ENCODE measurements at places on chromosomes 5 and 9.

DNA sequence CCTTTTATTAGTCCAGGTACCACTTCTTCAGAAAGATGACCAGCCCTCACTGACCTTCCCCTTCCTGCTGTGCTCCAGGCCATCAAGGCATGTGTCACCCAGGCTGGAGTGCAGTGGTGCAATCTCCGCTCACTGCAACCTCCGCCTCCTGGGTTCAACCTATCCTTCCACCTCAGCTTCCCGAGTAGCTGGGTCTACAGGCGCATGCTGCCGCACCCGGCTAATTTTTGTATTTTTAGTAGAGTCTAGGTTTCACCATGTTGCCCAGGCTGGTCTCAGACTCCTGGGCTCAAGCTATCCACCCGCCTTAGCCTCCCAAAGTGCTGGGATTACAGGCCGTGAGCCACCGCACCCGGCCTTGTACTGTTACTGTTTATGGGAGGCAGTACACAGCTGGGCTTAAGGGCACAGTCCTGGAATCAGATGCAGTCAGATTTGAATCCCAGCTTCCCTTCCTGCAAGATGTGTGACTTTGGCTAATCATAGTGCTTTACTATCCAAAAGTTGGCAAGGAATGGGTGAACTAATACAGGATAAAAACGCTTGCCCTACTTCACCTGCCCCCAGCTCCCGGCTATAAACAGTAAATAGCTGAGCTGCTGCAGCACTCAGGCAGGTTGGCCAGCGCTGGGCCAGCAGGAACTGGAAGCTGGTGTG lies 483 bp upstream of the EIF4EBP3 start:
- no peak for DNase-seq

- no peak for DNase-seq
These were observed 23.2 kb downstream of the MAP3K1 start for GRCh38 chr5:56838409-56839039.

DNA sequence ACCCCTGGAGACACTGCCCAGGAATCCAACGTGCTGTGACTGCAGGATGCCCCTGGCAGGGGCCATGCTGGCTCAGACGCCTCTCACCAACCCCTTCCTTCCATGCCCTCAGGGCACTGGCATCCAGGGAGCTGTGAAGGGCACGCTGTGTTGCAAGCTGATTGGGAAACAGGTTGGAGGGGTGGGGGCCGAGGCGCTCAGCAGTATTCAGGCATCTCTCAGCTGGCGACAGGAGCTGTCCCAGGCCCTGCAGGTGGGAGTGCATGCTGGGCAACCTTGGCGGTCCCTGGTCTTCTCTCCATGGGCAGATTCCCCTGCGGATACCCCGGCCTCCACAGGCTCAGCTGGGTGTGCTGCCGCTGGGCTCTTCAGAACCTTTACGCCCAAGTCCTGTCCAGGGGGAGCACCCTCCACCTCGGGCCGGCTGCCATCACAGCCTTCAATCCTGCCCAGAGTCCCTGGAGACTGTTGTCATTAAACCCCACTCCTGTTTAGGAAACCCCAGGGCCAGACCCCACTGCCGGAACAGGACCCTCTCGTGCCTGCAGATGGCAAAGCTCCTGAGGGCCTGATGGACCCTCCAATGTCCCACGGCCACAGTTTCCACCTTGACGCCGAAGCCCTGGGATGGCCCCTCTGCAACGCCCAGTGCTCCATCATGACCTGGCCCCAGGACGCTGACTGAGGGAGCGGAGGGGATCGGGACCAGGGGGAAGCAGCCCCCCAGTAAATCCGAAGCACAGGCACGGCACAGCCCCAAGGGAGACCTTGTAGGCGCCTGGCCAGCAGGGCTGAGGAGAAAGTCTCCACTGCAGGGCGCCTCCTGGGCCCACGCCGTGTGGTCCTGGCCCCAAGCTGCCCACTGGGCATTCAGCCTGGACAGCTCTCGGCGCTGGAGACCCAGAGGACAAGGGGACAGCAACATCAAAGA lies 9.3 kb downstream of the TPPP start:
- no peak for DNase-seq

DNA sequence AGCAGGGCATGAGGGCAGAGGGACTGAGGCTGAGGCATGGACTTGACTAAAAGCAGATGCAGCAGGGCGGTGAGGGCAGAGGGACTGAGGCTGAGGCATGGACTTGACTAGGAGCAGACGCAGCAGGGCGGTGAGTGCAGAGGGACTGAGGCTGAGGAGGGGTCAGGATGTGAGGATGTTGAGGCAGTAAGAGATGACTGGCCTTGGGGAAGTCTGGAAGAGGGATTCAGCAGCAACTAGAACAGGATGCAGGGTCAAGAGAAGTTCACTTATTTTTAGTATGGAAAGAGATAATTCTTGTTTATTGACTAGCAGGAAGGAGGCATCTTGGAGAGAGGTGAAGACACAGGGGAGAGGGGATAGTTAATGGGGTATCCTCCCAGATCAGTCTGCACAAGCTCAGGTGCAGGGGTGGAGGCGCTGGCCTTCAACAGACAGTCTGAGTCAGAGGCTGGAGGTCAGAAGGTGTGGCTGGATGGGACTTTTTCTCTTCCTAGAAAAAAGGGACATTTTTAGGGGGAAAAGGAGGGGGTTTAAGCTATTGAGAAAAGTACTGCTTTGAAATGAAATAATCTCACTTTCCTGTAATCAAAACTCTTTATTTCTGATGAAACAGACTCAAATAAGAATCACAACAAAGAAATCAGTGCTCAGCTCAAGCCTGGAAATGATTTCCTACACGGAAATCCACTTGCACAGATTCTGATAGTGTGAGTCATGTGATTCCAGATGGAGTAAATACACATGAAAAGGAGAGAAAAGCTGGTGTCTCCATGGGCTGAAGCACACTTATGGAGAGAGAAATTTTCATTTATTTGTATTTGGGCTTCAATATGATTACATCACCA lies 130.9 kb downstream of the PALM2AKAP2 start:
- DNase-seq, result no peak

DNA sequence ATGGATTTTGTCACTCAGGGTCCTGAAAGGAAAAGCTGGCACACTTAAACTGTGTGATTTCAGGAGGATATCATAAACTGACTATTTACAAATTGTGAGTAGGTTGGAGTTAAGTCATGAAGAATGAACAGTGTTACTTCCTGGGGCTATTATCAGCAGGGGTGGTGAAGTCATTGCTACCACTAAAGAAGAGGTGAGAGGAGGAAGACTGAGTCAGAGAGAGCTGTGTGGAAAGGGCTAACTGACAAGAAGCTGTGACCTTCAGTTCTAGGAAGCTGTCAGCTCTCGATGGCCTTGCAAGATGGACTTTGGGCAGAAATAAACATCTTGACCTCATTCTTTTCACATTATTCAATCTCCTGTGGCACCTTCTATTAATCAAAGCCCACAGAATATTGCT lies 72.3 kb upstream of the STARD4 start:
- DNase-seq, result peak; percentile 8

GRCh38 chr9:126093771-126094170 lies 232.9 kb upstream of the MVB12B start:
- DNase-seq, result no peak

- no peak for DNase-seq
These were observed 142.8 kb downstream of the LIFR start for GRCh38 chr5:38413696-38414095.

- no peak for DNase-seq
These were observed 414.9 kb downstream of the ZSWIM6 start for GRCh38 chr5:61746831-61747575.

GRCh38 chr9:17521100-17521855 lies 57.6 kb upstream of the SH3GL2 start:
- DNase-seq, result no peak

DNA sequence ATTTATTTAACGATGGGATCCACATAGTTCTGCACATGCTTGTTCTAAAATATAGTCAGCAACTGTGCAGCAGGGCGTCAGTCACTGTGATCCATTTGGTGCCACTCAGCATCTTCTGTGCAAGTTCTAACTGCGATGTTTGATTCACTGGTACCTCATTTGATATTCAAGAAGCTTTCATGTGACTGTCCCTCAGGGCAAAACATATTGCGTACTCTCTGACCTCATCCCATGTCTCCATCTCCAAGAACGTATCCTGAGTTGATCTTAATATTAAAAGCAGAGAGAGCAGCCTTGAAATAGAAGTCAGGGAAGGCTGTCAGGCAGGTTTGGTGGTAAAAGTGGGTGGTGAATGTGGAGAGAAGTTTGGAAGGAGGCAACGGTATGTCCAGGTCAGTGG lies 116.5 kb upstream of the ATP10B start:
- DNase-seq, result no peak

DNA sequence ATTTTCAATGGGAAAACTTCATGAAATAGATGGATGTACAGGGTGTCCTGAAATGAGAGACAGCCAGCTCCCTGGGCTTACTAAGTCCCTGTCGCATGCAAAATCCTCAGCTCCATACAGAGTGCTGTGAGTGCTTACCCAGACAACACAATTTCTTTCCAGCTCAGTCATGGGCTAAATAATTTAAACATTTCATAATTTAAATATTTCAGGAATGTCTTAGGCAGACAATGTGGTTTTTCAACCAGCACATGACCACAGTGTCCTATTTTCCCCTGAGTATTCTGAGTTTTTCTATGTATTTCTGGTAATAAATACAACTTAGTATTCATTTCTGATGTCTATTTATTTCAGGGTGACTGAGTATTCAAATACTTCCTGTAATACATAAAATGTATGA lies 188.5 kb upstream of the SNX2 start:
- no peak for DNase-seq

DNA sequence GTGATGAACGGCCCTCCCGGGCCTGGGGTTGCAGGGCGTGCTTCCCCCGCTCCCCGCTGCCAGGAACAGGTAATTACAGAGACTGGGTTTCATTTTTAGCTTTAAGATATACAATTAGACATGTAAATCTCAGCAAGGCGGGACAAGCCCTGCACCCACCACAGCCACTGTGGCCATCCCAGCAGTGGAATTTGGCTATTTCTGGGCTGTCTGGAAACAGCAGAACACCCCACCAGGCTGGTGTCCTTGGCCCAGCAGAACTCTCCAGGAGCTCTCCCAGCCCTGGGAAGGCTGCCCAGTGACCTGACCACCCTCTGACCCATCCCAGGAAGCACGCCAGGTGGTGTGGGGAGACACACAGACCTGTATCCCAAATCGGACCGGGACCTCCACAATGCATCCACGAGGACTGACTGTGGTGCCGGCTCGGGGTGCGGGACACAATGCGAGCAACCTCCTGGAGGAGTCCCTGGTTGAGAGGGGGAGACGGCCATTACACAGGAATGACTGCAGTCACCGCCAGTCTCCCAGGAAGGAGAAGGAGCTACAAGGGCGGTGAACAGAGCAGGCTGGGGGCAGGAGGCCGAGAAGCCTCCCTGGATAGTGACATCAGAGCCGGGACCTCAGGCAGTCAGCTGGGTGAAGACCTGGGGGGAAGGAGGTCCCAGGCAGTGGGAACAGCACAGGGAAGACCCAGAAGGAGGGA lies 17.3 kb downstream of the EEIG1 start:
- no peak for DNase-seq

GRCh38 chr9:91725651-91726050 lies 224.4 kb downstream of the ROR2 start:
- no peak for DNase-seq

DNA sequence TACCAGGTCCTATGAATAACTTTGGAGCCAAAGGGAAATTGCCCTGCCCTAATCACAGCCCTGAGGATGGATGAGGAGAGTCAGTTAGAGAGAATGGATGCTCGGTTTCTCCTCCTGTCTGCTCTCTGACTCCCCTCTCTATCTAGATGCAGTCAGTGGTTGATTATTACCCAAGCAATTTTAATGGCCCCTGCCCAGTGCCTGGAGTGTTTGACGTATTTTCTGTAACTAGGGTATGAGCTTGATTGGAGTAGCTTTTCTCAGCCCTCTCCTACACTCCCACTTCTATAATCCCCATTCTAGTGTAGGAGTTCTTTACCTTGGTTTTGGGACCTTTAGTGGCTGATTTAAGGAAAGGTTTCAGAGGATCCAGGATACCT lies 60.4 kb downstream of the DOCK2 start:
- no peak for DNase-seq

DNA sequence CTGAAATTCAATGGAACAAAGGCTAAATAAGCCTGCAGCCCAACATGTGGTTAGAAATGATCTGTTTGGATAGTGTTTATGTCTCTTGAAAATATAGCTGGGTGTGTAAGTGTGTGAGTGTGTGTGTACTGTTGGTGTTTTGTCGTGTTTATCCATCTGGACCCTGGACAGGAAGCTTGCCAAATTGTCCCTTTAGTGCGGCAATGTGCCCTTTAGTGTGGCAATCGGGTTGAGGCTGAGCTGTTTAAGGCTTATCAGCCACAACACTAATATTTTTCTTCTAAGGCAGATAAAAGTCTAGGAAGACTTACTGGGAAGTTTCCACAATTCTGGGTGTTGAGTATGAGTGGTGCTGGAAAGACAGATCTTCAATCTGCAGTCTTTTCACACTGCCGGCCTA lies 180.2 kb downstream of the YTHDC2 start:
- DNase-seq, result no peak

DNA sequence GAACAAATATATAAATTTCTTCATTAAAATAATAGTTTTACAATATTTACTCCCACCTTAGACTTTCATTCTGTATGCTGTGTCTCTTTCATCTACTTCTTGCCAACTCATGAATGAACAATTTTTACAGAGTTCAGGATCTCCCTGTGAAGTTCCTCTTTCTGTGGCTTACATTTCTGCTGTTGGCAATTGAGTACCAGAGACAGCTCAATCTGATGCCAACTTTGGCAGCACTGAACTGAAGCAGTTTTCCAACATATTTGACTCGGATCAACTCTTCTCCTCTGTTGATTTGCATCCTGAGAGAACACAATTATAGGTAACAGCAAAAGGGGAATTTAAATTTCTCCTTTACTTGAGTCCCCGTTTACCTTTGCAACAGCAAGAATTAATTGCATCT lies 1262.2 kb downstream of the EFNA5 start:
- no peak for DNase-seq

- DNase-seq, result no peak
These were observed 562.4 kb downstream of the EBF1 start for GRCh38 chr5:158537366-158537765.

DNA sequence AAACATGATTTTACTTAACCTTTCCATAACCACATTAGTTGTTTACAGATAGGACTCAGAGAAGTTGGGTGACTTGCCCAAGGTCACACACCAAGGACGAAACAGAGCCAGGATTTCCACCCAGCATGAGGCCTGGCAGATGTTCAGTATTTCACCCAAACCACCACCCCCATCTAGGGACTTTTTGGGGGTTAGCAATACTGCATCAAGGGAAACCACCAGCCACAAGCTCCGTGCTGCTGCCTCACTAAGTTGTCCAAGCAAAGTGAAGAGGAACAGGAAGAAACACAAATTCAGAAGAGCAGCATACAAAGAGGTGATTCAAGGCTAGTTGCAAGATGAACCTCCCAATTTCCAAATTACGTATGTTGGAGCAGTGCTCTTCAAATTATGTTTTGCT lies 219.6 kb upstream of the RORB start:
- peak; percentile 3 for DNase-seq

GRCh38 chr9:79433703-79434102 lies 138.1 kb upstream of the TLE4 start:
- no peak for DNase-seq

- no peak for DNase-seq
These were observed 491 bp upstream of the CTSL start for GRCh38 chr9:87725356-87725899.
